Chondrocyte (in vitro differentiated cells): ENCODE measurements at places on chromosomes 4 and X.

DNA sequence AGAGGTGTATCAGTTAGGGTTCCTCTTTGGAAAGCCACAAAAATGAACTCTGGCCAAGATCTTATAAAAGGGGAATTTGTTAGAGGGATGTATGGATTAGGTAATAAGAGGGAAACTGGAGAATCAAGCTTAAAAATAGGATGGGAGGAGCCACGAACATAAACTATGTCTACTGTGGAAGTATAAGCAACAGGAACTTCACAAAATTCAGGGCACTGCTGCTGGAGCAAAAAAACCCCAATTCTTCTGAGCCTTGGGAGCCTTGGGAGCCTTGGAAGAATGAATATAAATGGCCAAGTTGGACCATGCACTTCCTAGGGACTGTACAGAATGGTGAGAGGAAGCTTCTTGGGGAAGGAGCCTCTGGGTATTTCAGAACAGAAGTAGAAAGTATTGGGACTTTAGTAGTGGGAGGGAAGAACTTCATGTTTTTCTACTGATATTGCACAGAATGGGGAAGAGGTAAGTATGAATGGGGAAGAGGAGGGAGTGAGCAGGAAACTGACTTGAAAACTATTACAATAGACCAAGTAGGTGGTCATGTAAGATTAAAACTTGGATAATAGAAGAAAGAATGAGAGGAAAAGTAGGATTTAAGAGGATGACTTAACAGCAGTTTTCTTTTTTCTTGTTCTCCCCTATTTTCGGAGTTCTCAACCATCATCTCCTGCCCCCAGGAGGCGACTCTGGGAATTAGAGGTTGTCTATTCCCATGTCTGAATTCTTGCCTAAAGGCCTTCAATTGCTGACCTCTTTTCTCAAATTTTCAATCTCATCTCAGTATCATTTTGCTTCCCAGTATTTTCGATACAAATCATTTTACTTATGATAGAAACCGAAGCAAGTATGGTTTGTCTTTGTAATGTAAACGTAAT, 44.4 kb upstream of the TAPT1 start:
- H3K27ac ChIP-seq, result peak overlapping the region; percentile 83
- H3K36me3 ChIP-seq, result no peaks in the 10 kb centered on the region
- peaks cover 21% of the 10 kb centered on the region for H3K4me1 ChIP-seq
- no peak overlapping the region for H3K4me3 ChIP-seq
- H3K27me3 ChIP-seq, result no peaks in the 10 kb centered on the region

GRCh38 chr4:79747252-79747651, 325.8 kb downstream of the ANTXR2 start:
- no peak overlapping the region for H3K27ac ChIP-seq
- no peaks in the 10 kb centered on the region for H3K4me1 ChIP-seq
- peaks cover 30% of the 10 kb centered on the region for H3K27me3 ChIP-seq
- no peak overlapping the region for H3K4me3 ChIP-seq
- H3K36me3 ChIP-seq, result no peaks in the 10 kb centered on the region
- DNase-seq, result no peak

DNA sequence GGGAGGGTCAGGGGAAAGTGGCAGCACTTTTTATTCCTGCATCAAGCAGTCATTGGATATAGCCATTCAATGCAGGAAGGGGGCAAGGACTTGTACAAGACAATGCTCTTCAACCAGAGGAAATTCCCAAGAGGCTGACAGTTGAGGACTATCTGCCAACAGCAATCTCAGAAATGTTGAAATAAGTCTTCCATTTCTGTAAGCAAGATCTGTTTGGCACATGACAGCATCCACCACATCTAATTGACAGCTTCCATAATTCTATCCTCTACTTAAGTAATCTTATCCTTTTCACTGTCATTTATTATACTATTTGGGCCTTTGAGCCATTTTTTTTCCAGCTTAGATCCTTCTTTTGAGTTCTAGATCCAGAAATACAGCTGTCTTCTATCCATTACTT, 110.7 kb downstream of the CFAP299 start:
- DNase-seq, result no peak
- H3K27ac ChIP-seq, result no peak overlapping the region
- no peak overlapping the region for H3K4me3 ChIP-seq
- no peaks in the 10 kb centered on the region for H3K27me3 ChIP-seq
- H3K36me3 ChIP-seq, result no peaks in the 10 kb centered on the region

DNA sequence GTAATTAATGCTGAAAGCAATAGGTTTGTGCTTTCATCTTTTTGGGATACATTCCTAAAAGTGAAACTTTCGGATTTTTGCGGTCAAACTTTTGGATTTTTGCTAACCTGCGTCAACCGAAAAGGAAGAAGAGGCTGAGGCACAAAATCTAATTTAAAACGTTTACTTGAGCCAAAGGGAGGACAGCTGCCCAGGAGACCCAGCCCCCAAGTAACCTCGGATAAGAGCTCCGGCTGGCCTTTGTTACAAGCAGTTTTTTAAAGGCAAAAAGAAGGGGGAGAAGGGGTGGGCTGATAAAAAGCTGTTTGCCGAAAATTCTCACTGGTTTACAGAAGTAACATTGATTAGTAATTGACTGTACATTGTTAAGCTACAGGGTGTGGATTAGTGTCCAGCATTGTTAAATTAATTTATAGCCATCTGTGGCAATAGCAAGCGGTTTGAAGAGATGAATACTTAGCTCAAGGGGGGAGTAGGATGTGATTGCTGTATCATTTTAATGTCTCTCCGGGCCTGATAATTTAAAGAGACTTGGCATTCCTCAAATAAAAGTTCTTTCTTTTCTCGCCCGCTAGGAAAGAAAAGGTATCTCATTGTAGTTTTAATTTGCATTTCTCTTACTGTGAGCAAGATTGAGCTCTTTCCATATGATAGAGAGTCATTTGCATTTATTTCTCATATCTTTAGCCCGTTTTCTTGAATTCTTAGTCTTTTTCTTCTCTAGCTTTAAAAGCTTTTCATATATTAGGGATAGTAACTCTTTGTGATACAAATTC, 59.1 kb upstream of the USP9X start:
- no peak for DNase-seq
- peaks cover 23% of the 10 kb centered on the region for H3K4me1 ChIP-seq
- no peaks in the 10 kb centered on the region for H3K27me3 ChIP-seq
- H3K27ac ChIP-seq, result no peak overlapping the region

GRCh38 chr4:87243426-87244053, 23.1 kb upstream of the KLHL8 start:
- H3K4me3 ChIP-seq, result no peak overlapping the region
- H3K27ac ChIP-seq, result no peak overlapping the region
- H3K36me3 ChIP-seq, result peaks cover 8% of the 10 kb centered on the region
- H3K4me1 ChIP-seq, result peaks cover 8% of the 10 kb centered on the region
- no peaks in the 10 kb centered on the region for H3K27me3 ChIP-seq

DNA sequence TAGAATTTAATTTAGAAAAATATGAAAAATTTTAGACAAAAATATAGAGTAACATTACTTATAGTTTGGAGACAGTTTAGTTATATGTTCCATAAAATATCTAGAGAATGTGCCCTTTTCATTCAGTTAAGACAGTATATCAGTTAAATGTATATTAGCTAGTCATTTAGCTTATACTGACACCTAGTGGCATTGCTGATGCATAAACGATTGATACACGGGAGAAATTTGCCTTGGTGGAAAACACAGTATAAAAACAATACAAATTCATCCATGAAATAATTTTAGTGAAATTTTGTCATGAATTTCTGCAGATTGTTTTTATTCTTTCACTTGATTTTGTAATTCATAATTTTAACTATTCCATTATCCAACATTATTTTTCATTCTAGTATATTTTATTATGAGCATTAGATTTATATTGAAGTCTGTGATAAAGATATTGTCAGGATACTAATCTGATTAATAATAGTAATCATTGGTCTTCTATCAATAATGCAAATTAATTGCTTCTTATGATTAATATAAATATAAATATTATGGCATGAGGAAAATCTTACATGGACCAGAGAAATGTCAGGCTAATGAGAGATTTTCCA, 219.0 kb downstream of the TLL1 start:
- peaks cover 2% of the 10 kb centered on the region for H3K27me3 ChIP-seq
- no peaks in the 10 kb centered on the region for H3K36me3 ChIP-seq
- peaks cover 4% of the 10 kb centered on the region for H3K4me1 ChIP-seq
- H3K4me3 ChIP-seq, result no peak overlapping the region
- DNase-seq, result no peak

DNA sequence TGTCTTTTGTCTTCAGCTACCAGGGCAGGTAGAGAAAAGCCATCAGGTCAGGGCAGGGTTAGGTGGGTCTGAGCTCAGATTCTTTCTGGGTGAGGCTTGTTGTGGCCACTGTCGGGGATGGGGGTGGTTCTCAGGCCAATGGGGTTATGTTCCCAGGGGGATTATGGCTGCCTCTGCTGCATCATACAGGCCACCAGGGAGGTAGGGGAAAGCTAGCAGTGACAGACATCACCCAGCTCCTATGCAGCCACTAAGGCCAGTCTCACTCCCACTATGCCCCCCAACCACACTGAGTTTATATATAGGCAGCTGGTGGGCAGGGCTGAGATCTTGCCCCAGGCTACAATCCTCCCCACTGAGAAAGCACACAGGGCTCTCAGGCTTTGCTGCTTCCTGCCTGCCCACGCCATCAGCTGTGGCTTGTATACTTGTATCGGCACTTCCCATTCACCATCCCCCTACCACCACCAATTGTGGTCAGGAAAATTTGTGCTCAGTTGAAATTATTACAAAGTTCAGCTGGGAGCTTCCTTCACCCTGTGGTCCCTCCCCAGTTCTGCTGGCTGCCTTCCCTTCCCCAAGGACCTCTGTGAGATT, 72.6 kb upstream of the PTPN13 start:
- H3K4me3 ChIP-seq, result no peak overlapping the region
- peaks cover 14% of the 10 kb centered on the region for H3K4me1 ChIP-seq
- no peaks in the 10 kb centered on the region for H3K27me3 ChIP-seq
- H3K27ac ChIP-seq, result peak overlapping the region; percentile 52

DNA sequence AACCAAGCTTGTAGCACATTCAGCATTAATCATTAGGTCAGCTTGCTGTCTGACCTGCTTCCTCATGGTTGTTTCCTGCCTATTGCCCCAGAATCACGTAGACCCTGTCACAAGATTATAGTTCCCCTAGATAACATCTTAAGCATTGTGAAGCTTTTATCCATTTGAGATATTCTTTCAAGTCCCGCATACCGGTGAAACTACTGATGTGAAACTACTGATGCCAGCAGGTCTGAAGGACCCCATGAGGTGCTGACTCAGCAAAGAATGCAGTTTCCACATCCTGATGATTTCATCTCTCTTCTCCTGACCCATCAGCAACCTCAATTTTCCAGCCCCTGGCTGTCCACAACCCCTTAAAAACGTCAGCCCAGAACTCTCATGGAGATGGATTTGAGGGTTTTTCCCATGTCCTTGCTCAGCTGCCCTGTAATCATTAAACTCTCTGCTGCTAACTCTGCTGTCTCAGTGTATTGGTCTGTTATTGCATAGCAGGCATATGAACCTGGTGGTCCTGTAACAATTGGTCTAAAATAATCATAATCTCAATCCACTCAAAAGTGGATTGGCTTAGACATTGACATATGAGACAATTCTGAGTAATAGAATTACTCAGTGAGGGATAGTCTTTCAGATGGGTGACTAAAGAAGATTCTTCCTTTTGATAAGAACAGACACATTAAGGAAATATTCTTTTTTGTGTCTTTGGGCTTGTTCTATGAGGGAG, 26.3 kb upstream of the UBA6 start:
- H3K4me1 ChIP-seq, result peaks cover 5% of the 10 kb centered on the region
- DNase-seq, result no peak

DNA sequence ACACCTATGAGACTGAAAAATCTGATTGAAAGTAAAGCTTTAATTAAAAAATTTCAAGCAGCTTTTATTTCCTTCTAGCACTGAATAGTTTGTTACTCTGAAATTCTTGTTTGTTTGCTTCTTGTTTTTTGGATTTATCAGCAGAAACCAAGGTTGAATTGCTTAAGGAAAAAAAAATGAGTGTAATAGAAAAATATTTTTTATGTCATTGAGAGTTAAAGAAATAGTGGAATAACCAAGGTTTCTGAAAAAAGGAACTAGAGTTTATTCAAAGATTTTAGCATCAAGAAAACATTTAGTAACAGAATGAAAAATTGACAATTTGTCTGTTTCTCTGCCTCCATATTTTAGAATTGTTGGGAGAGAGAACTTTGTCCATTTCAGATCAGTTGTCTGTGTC, 1852.2 kb downstream of the PCDH7 start:
- no peak overlapping the region for H3K27ac ChIP-seq
- peaks cover 3% of the 10 kb centered on the region for H3K4me1 ChIP-seq
- H3K27me3 ChIP-seq, result no peaks in the 10 kb centered on the region

- H3K27ac ChIP-seq, result no peak overlapping the region
- H3K27me3 ChIP-seq, result no peaks in the 10 kb centered on the region
- H3K4me1 ChIP-seq, result no peaks in the 10 kb centered on the region
- H3K36me3 ChIP-seq, result peaks cover 2% of the 10 kb centered on the region
- DNase-seq, result no peak
Observed at GRCh38 chr4:26885912-26886274, 25.3 kb downstream of the STIM2 start.

- no peaks in the 10 kb centered on the region for H3K36me3 ChIP-seq
- no peak for DNase-seq
- no peaks in the 10 kb centered on the region for H3K4me1 ChIP-seq
- no peak overlapping the region for H3K27ac ChIP-seq
- no peak overlapping the region for H3K4me3 ChIP-seq
Observed at GRCh38 chrX:36950495-36951253, 57.5 kb upstream of the FAM47C start.

DNA sequence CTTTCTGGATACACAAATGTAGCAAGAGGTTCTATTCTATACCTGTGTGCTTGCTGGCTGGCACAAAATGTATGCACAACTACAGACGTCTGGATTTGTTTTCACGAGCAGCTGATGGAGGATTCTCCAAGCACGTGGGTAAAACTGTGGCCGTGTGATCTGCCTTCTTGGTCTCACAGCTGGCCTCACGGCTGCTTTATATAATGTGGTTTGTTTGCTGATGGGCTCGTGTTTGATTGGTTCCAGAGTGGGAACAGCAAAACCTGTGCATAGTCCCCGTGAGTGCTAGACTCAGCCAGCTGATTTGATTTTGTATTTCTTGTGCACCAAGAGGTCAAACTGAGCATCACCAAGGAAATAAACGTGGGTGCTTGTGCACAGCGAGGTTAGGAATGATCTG, 262.6 kb upstream of the RPS6KA3 start:
- no peak overlapping the region for H3K4me3 ChIP-seq
- H3K27ac ChIP-seq, result no peak overlapping the region
- no peaks in the 10 kb centered on the region for H3K36me3 ChIP-seq

GRCh38 chr4:87451537-87451936, 29.2 kb downstream of the NUDT9 start:
- H3K36me3 ChIP-seq, result peaks cover 11% of the 10 kb centered on the region
- no peak overlapping the region for H3K4me3 ChIP-seq
- H3K27me3 ChIP-seq, result no peaks in the 10 kb centered on the region
- DNase-seq, result no peak
- no peaks in the 10 kb centered on the region for H3K4me1 ChIP-seq
- H3K27ac ChIP-seq, result no peak overlapping the region

GRCh38 chr4:151250706-151251105, 26.3 kb upstream of the PRSS48 start:
- no peak overlapping the region for H3K4me3 ChIP-seq
- H3K27ac ChIP-seq, result no peak overlapping the region
- DNase-seq, result no peak
- no peaks in the 10 kb centered on the region for H3K4me1 ChIP-seq
- H3K27me3 ChIP-seq, result no peaks in the 10 kb centered on the region
